ENCODE measurements at places on chromosomes 7 and 10. TPM values are rescaled to one million over a fixed set of nuclear protein-coding genes. Genes with fewer than 3 reads are reported as not detected.

DNA sequence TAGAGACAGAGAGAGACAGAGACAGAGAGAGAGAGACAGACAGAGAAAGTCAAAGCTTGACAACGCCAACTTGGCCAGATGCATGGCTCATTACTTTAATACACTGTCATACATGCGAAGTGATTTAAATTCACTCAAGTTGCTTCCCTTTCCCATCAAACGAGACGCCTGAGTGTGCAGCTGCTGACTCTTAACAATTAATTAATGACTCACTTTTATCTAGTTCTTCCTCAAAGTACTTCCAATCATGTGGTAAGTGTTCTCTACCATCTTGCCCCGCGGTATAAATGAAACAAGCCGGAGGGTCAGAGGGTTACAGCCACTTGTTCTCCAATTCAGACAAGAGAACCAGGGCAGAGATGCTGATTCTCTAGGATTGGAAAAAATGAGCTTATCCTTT lies 90.8 kb downstream of the SFMBT2 start:
- DNase-seq = no peak

DNA sequence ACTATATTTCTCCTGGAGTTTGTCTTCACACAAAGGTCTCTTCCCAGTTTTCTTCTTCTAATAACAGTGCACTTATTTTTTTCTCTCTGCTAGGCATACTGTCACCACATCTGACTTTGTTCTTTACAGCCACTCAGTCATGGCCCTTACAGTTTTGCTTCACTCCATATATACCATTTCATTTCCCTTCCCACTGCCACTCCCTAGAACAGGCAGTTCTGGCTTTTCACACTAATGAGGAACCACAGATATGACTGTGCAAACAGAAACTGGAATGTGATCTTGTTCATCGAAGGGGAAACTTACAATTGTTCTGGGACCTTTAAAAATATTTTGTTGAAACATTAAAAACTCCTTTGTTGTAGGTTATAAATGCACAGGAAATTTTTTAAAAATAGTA lies 67.3 kb downstream of the EPDR1 start:
- no peak for DNase-seq

GRCh38 chr7:54833001-54833467 lies 74.0 kb upstream of the SEC61G start:
- no peak for DNase-seq

GRCh38 chr10:17561111-17561510 lies 56.1 kb downstream of the HACD1 start:
- DNase-seq = no peak

- DNase-seq = no peak
Measured at GRCh38 chr7:122633472-122633871, 65.4 kb downstream of the RNF133 start.

DNA sequence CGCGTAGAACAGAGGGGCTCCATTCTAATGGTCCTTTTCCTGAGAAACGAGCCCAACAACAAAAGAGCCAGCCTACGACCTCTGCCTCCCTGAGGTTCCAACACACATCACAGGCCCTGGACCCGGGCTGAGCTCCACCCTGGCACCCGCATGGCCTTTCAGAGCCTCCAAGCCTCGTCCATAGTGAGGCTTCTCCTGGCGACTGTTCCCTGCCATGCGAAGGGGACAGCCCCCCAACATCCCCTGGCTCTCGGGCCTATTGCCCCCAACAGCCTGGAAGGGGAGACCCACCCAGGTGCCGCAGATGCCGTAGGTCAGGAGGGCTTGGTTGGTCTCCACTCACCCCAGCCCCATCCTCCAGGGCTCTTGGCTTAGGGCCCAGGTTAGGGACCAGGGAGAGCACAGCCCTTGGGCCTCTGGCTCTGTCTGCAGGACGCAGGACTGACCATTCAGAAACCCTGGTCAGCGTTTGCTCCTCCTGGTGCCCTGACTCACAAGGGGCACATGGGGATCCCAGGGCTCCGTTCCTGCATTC lies 91.5 kb downstream of the TCERG1L start:
- no peak for DNase-seq

- no peak for DNase-seq
Measured at GRCh38 chr10:96269438-96270300, 1.7 kb downstream of the BLNK start.

CCL24 gene
- not detected for total RNA-seq

C10orf53 gene
- total RNA-seq = not detected

SPDYE1 gene
- total RNA-seq = not detected

Data from endothelial cell (in vitro differentiated cells).